ENCODE measurements at places on chromosomes 7 and 10.

- DNase-seq = no peak
Measured at GRCh38 chr7:51592842-51593599, 276.4 kb upstream of the COBL start.

GRCh38 chr7:103307503-103308231 lies 10.4 kb downstream of the PMPCB start:
- no peak for DNase-seq

DNA sequence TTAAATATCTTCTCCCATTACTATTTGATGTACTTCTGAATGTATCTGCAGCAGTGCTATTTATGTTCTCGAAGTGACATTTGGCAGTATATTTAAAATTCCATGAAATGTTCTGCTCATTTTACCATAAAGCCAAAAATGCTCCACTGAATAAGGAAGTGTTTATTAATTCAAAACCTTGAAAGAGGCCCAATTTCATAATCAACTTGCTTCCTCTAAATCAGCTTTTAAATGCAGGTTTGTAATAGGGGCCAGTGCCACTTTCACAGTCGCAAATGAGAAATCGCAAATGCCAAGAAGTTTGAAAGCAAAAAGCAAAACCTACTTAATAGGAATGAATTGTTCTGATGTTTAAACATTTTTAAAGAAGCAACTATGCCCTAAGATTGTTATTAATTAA lies 11.4 kb downstream of the NHLRC2 start:
- no peak for DNase-seq

GRCh38 chr7:50347693-50348092 lies 43.2 kb downstream of the IKZF1 start:
- DNase-seq = no peak

GRCh38 chr10:118116715-118117449 lies 70.1 kb upstream of the RAB11FIP2 start:
- no peak for DNase-seq

GRCh38 chr7:48074204-48074654 lies 14.8 kb upstream of the UPP1 start:
- DNase-seq = no peak

DNA sequence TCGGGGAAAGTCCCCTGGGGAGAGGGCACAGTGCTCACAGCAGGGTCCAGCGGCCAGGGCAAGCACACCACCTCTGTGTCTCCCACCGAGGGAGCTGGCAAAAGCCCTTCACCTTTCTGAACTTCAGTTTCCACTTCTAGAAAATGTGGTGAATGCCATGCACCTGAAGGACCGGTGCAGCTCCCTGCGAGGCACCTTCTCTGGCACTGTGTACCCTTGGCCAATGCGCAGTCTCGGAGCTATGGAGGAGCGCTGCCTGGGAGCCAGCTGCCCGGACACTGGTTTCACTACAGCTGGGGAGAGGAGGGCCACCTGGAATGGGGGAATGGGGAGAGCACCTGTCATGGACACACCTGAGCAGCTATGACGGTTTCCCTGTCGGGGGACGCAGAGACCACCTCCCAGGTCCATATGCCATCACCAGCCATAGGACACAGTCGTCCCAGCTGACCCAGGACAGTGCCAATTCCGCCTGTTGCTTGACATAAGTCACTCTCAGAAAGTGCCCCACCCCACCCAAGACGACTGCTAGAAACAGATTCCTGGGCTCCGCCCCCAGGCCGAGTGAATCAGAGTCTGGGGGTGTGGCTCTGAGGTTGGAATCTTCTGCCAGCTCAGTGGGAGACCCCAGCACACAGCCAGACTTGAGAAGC lies 16.8 kb downstream of the RASGEF1A start:
- no peak for DNase-seq

DNA sequence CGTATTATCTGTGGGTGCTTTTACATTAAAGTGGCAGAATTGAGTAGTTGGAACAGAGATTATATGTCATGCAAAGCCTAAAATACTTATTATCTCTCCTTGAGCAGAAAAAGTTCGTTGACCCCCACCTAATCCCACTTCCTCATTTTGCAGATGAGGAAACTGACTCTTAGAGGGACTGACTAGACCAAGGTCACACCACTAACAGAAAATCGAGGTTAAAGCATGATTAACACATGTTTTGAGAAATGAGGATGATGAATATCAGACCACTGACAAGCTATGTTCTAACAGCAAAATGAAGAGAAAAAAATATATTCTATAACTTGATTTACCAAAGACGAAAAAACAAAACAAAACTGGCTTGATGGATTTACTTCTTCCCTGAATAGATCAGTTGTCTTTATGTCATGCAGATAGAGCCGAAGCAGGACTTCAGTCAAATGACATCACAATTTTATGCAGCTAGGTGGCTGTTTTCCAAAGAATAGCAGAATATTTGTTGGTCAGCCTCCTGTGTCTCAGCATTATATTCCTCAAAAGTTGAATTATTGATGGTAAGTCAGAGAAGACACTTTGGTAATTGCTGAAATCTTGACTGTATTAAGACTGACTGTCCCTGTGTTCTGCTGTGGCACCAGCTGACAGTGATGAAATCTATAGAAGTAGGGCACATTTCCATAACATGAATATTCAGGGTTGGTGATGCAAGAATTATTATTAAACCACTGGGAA lies 24.2 kb upstream of the SMIM30 start:
- DNase-seq = no peak

GRCh38 chr7:91824201-91824600 lies 56.3 kb downstream of the MTERF1 start:
- DNase-seq = no peak

- DNase-seq = no peak
Measured at GRCh38 chr10:77187376-77187999, 450.1 kb downstream of the KCNMA1 start.

DNA sequence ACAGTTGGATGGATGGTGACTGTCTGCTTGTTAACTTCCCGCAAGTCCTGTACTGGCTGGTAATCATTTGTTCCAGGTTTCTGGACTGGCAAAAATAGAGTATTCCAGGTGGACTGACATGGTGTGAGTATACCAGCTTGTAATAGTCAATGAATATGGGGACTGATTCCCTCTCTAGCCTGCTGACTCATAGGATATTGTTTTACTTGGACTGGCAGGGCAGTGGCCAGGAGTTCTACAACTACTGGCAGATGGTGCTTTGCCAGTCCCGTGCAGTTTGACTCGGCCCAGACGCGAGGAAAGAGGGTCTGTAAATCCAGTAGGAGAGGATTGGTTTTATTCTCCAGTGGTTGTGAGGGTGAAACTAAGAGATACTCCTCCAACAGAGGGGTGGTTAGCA lies 78.0 kb downstream of the PRR15 start:
- no peak for DNase-seq

DNA sequence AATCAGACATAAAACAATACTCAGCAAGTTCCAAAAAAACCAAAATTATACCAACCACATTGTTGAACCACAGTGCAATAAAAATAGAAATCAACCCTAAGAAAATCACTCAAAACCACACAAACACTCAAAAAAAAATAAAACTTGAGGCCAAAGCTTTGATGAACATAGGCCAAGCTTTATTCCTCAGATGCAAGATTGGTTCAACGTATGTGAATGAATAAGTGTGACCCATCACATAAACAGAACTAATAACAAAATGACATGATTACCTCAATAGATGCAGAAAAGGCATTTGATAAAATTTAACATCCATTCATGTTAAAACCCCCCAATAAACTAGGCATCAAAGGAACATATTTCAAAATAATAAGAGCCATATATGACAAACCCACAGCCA lies 506.1 kb upstream of the FZD8 start:
- DNase-seq = no peak

GRCh38 chr7:47179812-47180515 lies 401.9 kb downstream of the TNS3 start:
- peak; percentile 21 for DNase-seq

GRCh38 chr10:124587811-124588211 lies 126.2 kb downstream of the LHPP start:
- no peak for DNase-seq

- peak; percentile 73 for DNase-seq
Measured at GRCh38 chr7:106568680-106569499, 92.1 kb downstream of the CCDC71L start.

DNA sequence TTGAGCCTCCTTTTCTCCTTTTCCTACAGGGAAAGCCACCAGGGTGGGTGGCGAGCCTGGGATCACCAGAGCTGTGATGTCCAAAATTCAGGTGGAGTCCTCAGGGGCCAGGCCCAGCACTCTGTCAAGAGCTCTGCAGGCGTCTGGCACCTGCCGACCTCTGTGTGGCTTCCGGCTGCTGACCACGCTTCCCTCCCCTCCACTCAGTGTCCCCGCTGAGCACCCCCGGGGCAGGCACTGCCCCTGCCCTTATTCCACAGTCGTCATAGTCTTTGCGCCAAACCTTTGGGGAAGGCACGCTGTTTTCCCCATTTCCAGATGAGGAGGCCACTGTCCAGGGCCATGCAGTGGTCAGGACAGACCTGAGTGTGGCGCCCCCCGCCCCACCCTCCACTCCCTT lies 7.5 kb downstream of the MTG1 start:
- DNase-seq = no peak

DNA sequence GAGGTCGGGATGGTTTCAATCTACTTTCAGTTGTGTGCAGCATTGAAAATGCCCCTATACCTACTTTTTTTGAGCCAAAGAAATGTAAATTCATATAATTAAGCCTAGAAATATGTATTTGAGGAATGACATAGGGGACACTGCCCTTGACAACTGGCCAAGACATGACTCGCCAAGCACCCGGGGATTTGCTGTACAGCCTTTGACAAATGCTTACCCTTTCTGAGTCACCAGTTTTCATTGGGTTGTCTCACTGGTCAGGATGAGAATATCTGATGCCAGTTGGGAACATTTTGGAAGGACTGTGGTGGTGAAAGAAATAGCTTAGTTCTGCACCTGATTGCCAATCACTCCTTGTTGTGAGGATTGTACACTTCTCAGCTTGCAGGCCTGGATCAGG lies 166.8 kb upstream of the HABP2 start:
- no peak for DNase-seq

DNA sequence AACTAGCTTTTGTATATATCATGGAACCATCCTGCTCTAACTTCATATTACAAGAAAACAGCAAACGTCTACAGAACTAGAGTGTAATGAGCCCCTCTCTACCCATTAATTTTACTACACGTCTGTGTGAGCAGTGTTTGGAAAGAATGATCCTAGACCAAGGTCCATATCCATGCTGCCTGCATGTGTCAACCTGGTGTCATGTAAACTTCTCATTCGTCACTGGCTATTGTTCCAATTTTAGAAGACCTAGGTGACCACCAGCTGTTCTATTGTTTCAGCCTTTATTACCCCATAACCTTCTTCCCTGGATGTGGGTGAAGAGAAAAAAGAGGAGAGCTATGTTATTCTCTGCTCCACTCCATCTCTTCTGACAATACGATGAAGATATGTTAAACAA lies 77.1 kb downstream of the CREM start:
- DNase-seq = no peak

DNA sequence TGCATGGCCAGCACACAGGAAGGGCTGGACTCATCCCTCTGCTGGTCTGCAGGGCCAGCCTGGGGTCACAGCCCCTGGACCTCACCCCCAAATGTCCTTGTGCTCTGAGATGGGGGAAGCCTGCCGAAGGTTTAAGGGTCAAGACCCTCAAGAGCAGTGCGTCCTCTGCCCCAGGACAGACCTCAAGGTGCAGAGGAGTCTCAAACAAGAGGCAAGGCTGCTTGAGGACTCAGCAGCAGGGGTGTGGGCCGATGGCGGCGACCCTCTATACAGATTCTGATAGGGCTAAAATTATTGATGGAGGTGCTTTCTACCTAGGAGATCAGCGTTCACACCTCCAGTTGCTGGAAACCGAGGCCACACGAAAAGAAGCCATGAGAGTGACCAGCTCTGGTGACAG lies 80.7 kb downstream of the ZRANB1 start:
- DNase-seq = no peak

DNA sequence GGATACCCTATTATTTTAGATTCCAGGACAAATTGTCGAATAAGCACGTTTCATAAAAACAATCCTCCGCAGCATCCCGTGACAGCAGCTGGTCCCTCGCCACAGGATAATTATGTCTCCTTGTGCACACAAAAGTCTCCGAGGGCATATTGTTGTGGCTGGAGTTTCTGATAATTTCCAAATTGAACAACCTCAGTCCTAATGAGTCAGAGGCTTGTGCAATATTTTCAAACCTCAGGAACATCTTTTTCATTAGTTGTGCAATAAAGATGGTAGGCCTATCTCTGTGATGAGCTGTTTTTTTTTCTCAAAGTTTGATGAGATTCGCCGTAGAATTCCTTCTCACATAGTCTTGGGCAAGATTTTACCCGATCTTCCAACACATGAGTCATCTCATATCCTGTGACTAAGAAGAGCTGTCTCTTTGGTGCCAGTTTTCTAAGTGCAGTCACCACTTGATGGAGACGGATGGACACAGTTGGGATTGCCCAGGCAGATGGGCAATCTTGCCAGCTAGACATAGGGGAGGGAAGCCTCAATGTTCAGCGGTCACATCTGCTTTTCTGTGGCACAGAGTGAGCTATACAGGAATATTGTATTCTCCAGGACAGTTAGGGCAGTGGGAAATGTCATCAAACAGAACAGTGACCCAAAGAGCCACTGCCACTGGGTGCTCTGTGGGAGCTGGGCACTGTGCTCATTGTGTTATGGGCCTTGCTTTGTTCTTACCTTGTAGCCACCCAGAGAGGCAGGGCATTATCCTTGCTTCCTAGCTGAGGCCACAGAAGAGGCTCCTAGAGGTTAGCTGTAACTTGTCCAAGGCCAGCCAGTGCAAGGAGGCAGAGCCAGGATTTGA lies 7.8 kb downstream of the HTRA1 start:
- DNase-seq = peak; percentile 100

DNA sequence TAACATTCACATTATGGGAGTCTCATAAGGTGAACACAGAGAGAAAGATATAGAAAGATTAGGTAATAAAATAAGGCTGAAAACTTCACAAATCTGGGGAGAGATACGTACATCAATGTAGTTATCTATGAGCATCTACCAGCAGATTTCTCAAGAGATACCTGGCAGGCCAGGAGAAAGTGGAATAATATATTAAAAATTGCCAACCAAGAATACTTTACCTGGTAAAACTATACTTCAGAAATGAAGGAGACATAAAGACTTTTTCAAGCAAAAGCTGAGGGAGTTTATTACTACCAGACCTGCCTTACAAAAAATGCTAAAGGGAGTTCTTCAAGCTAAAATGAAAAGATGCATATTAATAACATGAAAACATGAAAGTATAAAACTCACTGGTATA lies 78.8 kb upstream of the COMTD1 start:
- no peak for DNase-seq

- DNase-seq = no peak
Measured at GRCh38 chr10:132458586-132459300, 61.7 kb downstream of the PWWP2B start.
